Thoracic aorta endothelial cell (primary cell): ENCODE measurements at places on chromosomes 11 and 22. TPM values are rescaled to one million over a fixed set of nuclear protein-coding genes. Genes with fewer than 3 reads are reported as not detected.

NCR3LG1 gene
- 25.0 and 38.1 TPM in 2 replicates for total RNA-seq

SOX10 gene
- not detected in 2 replicates for total RNA-seq

ESAM gene
- 136 and 154 TPM in 2 replicates for total RNA-seq

KIRREL3 gene
- total RNA-seq, result not detected in 2 replicates

DAGLA gene
- total RNA-seq, result 1.7 and 2.3 TPM in 2 replicates

RIMBP3B gene
- not detected in 2 replicates for total RNA-seq

P2RY2 gene
- 4.8 and 13.4 TPM in 2 replicates for total RNA-seq

FBLN1 gene
- 0.14 and 0.66 TPM in 2 replicates for total RNA-seq

MS4A6E gene
- total RNA-seq, result not detected in 2 replicates

TRIM29 gene
- not detected in 2 replicates for total RNA-seq

MYEOV gene
- total RNA-seq, result 1.9 TPM in 2 replicates

SCUBE1 gene
- total RNA-seq, result 0.14 TPM in 1 of 2 replicates, not detected in the other

OR8G5 gene
- not detected in 2 replicates for total RNA-seq
